ENCODE measurements at places on chromosomes 12 and 14.
A peak's percentile ranks its signal among the peaks of the same experiment; 100 is the strongest.

DNA sequence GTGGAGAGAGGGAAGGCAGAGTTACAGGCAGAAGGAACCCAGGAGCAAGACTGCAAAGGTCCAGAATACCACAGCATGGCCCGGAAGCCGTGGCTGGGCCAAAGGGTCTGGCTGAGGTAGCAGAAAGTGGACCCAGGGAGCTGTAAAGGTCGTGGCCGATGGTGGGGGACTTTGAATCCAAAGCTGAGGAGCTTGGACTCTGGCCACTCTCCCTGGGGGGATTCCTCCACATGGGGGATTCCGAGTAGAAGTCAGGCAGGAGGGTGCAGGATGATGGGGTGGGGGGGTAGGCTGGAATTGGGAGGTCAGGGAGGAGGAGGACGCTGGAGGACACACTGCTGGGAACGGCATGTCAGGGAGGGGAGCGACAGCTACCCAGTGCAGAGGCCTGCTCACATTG is 125.2 kb downstream of the GCH1 start:
- no peak for DNase-seq

- DNase-seq, result peak; percentile 55
Measured at GRCh38 chr14:59283361-59283760, 94.9 kb downstream of the DAAM1 start.

DNA sequence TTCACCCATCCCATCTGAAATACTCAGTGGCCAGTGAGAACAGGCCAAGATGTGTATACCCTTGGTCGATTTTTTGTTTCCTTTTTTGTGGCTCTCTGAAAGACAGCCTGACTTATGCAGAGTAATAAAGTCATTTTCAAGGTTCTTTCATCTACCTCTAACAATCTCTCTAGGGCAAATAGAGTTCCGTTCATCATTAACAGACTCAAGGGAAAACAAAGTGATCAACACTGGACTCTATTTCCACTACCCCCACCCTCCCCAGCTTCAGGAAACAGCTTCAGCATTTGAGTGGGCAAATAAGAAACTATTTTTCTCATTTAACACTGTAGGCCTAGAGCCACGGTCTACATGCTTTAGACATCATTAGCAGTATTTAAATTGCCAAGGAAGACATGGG is 15.9 kb downstream of the PRKAB1 start:
- DNase-seq, result no peak

DNA sequence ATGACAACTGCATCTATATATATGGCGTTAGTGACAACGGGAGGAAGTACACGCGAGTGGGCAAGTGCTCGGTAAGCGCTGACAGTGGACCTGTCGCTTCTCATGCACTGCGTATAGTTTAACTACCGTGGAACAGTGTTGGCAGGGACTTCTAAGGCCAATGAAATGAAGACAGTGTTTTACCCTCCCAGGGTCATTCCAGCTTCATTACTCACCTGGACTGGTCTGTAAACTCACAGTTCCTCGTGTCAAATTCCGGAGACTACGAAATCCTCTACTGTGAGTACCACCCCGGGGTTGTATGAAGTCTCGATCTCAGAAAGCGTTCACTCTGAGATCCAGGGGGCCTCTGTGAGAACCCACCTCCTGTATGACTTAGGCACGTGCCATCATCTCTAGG is 129.2 kb upstream of the EVL start:
- DNase-seq, result peak; percentile 47

Data from fibroblast of skin of abdomen (primary cell).